ENCODE measurements at places on chromosomes 3 and 15.

DNA sequence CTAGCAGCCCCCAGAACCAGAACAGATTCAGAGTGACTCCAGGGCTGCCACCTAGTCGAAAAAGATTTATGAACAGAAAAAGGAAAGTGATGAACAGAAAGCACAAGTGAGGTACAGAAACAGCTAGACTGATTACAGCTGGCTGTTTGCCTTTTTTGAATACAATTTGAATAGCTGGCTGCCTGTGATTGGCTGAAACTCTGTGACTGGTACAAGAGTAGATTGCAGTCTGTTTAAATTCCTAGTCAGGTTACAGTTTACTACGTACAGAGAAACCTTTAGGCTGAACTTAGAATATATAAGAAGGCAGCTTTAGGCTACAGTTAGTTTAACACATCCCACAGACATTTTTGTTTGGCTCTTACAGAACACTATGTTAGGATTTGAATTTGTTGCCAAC lies 10.0 kb downstream of the CCDC13 start:
- no peak for DNase-seq

- no peak for DNase-seq
Observed at GRCh38 chr3:46280105-46280797, 38.0 kb downstream of the CCR3 start.

- DNase-seq: no peak
Observed at GRCh38 chr15:39621210-39621609, 40.3 kb downstream of the THBS1 start.

DNA sequence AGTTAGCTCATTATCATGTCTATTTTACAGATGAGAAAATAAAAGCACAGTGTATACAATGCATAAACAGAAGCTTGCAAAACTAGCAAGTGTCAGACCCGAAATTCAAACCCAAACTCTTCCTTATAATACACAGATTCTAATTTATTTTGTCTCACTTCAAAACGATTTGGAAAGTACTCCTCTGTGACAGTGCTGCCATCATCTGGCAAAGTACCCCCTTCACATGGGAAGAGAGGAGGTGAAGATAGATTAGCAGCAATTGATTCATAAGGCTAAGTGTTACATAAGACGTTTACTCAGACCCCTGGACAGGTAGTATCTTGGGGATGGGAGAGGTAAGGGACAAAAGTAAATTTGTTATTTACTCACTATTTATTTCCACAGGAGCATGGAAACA lies 744.0 kb upstream of the SGO1 start:
- no peak for DNase-seq

DNA sequence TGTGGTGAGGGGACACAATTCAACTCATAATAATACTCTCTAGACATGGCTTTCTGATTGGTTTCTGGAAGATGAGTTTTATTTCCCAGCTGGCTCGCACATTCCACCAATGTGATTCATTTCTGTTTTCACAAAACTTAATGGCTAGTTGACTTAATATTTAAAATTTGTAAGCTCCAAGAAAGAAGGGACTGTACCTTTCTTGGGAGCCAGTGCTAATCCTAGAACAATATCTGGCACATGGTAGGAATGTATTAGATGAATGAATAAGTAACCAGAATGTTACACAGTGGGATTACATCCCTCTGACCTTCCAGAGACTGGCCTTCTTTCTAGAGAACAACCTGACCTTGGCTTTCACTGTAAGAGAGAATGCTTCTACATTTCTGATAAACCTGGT lies 262.8 kb downstream of the RORA start:
- DNase-seq: no peak

DNA sequence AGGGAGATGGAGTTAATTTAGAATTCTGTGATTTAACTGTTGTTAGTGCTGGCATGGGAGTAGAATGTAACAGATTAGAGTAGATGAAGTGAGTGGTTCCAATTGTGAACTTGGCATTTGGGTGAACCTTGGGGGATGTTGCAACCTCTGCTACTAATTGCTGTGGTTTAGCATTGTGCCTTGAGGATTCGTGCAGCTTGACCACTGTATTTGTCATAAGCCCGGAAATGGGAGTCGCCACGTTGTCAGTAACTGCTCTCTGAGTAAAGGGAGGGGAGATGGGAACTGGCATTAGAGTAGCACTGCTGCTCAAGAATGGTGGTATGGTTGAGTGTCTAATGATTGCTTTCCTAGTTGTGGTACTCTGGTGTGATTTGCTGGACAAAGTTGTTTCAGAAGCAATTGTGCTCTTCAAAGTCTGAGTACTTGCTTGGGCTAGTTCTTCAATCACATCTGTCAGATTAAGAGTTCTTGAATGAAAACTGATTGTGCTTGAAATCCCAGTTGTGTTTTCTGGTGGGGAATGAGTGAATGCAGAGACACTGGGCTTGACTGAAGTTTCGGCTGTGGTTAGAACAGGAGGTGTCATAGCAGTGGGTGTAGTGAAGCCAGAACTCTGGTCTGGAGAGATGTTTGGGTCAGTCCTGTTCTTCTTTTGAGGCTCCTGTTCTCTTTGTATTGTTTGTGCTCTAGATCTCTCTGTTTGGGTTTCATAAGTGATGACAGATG lies 15.4 kb downstream of the IGSF10 start:
- DNase-seq: no peak

Data from stimulated activated CD8-positive, alpha-beta memory T cell treated with anti-CD3 and anti-CD28 coated beads, Interleukin-4, amount 100 ng/mL, for 1 hour (primary cell).